Activated CD8-positive, alpha-beta memory T cell treated with anti-CD3 and anti-CD28 coated beads, Interleukin-2, amount 10 ng/mL, durations not matched to agents 7 days and 5 days (primary cell): ENCODE measurements at places on chromosomes 4 and X.

DNA sequence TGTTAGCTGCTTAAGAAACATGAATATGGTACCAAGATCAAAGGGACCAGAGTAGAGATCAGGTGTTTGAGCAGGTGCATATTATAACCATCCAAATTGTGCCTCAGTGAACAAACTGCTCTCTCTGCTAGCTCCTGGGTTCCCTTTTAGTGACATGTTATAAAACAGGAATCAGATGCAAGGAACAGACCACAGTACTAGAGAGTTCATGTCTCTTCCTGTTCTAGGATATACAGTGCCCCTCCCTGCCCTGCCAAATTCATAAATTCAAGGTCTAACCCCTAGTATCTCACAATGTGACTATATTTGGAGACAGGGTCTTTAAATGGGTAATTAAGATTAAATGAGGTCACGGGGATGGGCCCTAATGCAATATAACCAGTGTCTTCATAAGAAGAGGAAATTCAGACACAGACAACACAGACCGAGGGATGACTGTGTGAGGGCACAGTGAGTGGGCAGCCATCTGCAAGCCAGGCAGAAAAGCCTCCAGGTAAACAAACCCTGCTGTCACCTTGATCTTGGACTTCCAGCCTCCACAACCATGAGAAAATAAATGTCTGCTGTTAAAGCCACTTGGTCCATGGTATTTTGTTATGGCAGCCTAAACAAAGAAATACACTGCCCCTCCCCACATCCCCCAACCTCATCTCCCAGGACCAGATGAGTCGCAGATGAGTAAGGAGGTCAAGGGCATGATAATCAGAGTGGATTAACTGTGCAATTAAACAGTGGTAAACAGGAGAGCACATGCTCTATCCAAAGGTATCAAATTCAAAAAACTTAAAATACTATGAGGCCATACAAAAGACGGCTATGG lies 82.5 kb downstream of the RBM47 start:
- no peak for DNase-seq

- no peak for DNase-seq
Observed at GRCh38 chr4:25080571-25080970, 49.8 kb upstream of the LGI2 start.

DNA sequence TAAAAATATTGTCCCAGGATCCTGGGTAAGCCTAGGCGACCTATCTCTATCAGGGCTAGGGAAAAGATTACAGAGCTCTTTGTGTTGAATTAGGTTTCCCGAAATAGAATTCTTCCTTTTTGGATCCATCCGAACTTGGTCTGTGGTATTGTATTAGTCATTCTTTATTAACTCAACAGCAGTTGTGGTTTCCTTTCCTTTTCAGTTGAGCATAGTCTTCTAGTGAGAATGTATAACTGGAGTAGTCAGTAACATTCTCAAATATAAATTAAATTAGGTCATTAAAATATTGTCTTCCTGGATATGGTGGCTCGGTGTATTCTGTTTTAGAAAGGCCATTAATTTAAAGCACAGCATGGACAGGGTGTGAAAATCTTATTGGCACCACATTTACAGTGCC lies 520.4 kb downstream of the NLGN4X start:
- DNase-seq = no peak

GRCh38 chrX:50117476-50117875 lies 83.3 kb downstream of the AKAP4 start:
- DNase-seq = no peak
